ENCODE measurements at places on chromosomes 12 and 14. TPM values are rescaled to one million over a fixed set of nuclear protein-coding genes. Genes with fewer than 3 reads are reported as not detected.

DNA sequence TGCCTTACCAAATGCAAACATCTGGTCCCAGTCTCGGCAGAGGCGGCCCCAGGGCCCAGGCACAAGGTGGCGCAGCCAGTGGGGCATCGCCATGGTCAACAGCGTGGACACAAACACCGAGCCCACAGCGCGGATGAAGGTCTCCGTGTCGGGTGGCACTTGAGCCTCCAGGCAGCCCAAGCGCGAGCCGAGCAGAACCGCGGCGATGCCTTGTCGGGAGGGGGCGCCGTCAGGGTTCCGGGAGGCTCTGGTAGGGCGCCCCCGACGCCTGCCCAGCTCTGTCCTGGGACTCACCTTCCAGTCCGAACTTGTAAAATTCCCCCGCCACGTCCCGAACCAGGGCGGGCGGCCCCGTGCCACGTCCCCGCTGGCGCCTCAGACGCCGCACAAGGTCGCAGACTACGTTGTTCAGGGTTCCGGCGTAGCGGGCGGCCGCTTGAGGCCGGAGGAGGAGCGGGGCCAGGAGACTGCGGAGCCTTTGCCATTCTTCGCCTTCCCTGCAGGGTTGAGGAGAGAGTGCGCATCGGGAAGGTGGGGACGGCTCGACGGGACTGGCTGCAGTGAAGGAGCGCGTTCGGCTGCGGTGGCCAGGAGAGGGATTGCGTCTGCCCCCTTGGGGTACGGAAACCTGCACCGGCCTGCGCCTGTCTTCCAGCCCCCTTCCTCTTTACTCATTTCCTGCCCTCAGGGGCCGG, 1.7 kb downstream of the CYP27B1 start:
- H3K27ac ChIP-seq = no peak overlapping the region
- no peaks in the 10 kb centered on the region for H3K4me1 ChIP-seq
- no peak overlapping the region for H3K4me3 ChIP-seq

- H3K4me1 ChIP-seq = no peaks in the 10 kb centered on the region
- H3K36me3 ChIP-seq = no peaks in the 10 kb centered on the region
- no peaks in the 10 kb centered on the region for H3K27me3 ChIP-seq
- no peak for DNase-seq
Observed at GRCh38 chr12:66663611-66664010, 15.3 kb downstream of the GRIP1 start.

GRCh38 chr12:31234955-31235867, 90.7 kb downstream of the SINHCAF start:
- no peak overlapping the region for H3K27ac ChIP-seq
- no peaks in the 10 kb centered on the region for H3K36me3 ChIP-seq
- no peak overlapping the region for H3K4me3 ChIP-seq
- H3K27me3 ChIP-seq = no peaks in the 10 kb centered on the region

KRT77 gene
- not detected for total RNA-seq

FAM181A gene
- not detected for total RNA-seq

DNA sequence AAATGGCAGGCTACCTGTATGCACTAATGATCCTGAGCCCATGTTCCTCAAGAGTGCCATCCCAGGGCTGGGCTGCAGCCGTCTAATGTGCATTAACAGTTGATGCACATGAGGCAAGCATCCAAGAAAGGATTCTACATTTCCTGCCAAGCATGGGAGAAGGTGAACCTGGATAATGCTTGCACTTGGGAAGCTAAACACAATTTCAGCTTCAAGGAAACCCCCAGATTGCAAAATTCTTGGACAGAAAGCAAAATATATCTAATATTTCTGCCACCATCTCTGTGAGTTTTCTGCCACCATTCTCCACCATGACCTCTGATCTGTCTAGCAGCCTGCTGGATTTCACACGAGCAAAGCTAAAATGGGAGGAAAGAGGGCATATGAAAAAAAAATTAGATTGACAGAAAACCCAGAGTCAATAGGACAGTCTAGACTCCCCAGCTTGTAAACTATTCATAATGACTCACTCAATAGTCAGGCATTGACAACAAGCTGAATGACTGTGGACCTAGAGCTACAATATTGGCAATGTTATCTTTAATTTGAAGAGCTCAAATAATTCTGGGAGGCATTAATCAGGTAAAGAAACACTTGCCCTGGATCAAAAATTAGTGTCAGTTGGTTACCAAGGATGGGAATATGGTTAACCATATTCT, 91.9 kb upstream of the BCL2L14 start:
- H3K4me1 ChIP-seq = no peaks in the 10 kb centered on the region
- DNase-seq = no peak
- no peak overlapping the region for H3K4me3 ChIP-seq
- H3K27me3 ChIP-seq = no peaks in the 10 kb centered on the region

DNA sequence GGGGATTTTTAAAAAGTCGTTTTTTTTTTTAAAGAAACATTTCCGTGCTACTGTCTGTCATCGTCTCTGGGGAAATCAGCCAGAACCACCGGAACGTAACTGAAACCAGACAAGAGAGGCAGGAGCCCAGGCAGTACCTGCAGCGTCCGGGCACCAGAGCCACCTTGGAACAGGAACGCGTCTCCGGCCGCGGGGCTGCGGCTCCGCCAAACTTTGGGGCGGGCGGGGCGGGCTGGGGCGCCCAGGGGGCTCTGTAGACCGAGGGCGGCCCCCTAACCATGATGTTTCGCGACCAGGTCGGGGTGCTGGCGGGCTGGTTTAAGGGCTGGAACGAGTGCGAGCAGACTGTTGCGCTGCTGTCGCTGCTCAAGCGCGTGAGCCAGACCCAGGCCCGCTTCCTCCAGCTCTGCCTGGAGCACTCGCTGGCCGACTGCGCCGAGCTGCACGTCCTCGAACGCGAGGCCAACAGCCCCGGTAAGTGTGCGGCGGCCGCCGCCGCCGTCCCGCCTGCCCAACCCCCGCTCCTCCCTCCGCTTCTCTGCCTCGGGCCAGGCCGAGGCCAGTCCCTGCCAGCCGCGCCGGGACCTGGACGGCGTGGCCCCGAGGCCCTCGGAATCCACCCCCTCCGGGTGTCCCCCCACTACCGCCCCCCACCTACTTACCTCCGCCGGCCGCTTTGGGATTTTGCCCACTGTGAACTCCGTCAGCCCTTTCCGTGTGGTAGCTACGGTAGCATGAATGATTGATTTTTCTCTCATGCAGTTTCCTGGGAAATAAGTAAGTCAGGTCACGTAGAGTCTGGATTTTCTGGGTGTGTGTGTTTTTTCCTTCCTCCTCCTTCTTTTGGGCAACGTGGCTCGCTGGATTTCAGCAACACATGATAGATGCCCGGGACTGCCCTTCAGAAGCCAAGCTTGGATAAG, 972 bp downstream of the SAMD4A start:
- H3K27me3 ChIP-seq = no peaks in the 10 kb centered on the region
- H3K4me3 ChIP-seq = peak overlapping the region; percentile 98
- DNase-seq = peak; percentile 85

DNA sequence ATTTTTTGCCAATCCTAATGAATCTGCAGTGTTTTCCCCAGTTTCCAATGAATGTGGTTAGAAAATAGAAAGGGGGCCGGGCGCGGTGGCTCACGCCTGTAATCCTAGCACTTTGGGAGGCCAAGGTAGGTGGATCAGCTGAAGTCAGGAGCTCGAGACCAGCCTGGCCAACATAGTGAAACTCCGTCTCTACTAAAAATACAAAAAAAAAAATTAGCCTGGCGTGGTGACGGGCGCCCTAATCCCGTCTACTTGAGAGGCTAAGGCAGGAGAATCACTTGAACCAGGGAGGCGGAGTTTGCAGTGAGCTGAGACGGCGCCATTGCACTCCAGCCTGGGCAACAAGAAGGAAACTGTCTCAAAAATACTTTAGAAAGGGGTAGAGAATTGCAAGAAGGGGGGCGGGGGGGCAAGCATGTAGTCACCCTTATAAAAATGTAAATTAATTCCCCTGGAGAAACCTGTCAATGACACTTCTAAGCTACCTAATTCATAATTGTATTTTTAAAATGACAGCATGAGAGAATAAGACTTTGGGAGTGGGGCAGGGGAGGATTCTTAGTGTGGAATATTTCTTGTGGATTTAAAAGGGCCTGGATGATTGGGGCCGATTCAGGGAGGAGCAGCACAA, 1.7 kb downstream of the KLHDC2 start:
- H3K27me3 ChIP-seq = no peaks in the 10 kb centered on the region
- H3K27ac ChIP-seq = no peak overlapping the region
- H3K36me3 ChIP-seq = no peaks in the 10 kb centered on the region
- H3K4me1 ChIP-seq = peaks cover 3% of the 10 kb centered on the region
- peak overlapping the region; percentile 95 for H3K4me3 ChIP-seq
- DNase-seq = no peak

DNA sequence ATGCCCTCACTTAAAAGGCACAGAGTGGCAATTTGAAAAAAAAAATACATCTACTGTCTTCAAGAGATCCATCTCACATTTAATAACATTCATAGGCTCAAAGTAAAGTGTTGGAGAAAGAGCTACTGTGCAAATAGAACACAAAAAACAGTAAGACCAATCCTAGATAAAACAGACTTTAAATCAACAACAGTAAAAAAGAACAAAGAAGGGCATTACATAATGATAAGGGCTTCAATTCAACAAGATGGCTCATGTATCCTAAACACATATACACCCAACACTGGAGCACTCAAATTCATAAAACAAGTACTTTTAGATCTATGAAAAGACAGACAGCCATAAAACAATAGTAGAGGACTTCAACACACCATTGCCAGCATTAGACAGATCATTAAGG, 93.6 kb upstream of the PCED1B start:
- H3K27me3 ChIP-seq = no peaks in the 10 kb centered on the region
- H3K4me1 ChIP-seq = no peaks in the 10 kb centered on the region
- no peak for DNase-seq
- no peak overlapping the region for H3K4me3 ChIP-seq

GRCh38 chr14:92866901-92867865, 55.8 kb upstream of the CHGA start:
- no peaks in the 10 kb centered on the region for H3K4me1 ChIP-seq
- no peaks in the 10 kb centered on the region for H3K27me3 ChIP-seq
- H3K4me3 ChIP-seq = no peak overlapping the region
- DNase-seq = no peak
- H3K27ac ChIP-seq = no peak overlapping the region
- H3K36me3 ChIP-seq = no peaks in the 10 kb centered on the region

TBC1D30 gene
- 9.7 TPM for total RNA-seq

GRCh38 chr14:100350986-100351385, 27.8 kb downstream of the SLC25A47 start:
- no peaks in the 10 kb centered on the region for H3K27me3 ChIP-seq
- H3K4me3 ChIP-seq = no peak overlapping the region
- H3K4me1 ChIP-seq = no peaks in the 10 kb centered on the region
- H3K36me3 ChIP-seq = peaks cover 9% of the 10 kb centered on the region
- no peak for DNase-seq

GRCh38 chr14:24925771-24926374, 124.1 kb downstream of the STXBP6 start:
- H3K4me1 ChIP-seq = no peaks in the 10 kb centered on the region
- no peak overlapping the region for H3K4me3 ChIP-seq
- H3K27ac ChIP-seq = no peak overlapping the region
- no peaks in the 10 kb centered on the region for H3K27me3 ChIP-seq
- DNase-seq = no peak

GRCh38 chr14:92955381-92955780, 32.4 kb downstream of the CHGA start:
- no peak for DNase-seq
- H3K27me3 ChIP-seq = no peaks in the 10 kb centered on the region
- H3K27ac ChIP-seq = no peak overlapping the region
- H3K4me3 ChIP-seq = no peak overlapping the region
- no peaks in the 10 kb centered on the region for H3K4me1 ChIP-seq

DNA sequence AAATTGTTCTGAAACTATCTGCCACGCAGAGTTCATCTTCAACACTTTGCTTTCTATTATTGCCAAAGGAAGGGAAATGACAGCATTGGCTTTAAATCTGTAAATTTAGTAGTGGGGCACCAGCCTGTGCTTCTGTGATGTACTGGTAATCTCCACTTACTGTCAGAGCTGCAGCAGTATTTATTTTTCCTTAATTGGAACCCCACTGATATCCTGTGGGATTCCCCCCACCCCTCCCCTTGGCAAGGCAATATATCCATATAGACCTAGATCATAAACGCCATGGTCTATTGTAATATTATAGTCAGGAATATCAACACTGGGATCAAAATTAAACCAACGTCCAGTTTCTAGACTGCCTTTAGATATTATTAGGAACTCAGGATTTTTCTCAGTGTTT, 96.7 kb downstream of the RMST start:
- no peak overlapping the region for H3K4me3 ChIP-seq
- no peak overlapping the region for H3K27ac ChIP-seq
- no peaks in the 10 kb centered on the region for H3K4me1 ChIP-seq
- H3K27me3 ChIP-seq = no peaks in the 10 kb centered on the region

DNA sequence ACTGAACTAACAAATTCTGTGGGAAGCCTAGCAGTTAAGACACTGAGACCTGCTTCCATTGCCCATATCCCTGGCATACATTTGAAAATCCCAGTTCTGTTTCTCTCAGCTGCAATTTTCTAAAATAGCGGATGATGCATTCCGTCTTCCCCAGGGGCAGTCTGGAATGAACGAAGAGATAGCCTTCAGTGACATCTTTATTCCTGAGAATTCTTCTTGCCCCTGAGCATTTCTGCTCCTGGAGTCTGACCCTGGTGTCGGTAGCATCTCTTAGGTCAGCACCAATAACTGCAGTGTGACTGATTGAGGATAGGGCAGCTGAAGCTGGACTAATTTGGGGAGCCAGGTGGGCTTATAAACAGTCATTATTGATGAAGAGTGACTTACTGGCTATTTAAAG, 552.5 kb downstream of the DIO2 start:
- no peak for DNase-seq
- H3K4me1 ChIP-seq = no peaks in the 10 kb centered on the region

- H3K4me1 ChIP-seq = no peaks in the 10 kb centered on the region
- no peaks in the 10 kb centered on the region for H3K27me3 ChIP-seq
- no peaks in the 10 kb centered on the region for H3K36me3 ChIP-seq
- no peak overlapping the region for H3K4me3 ChIP-seq
Observed at GRCh38 chr12:128025589-128026245, 241.3 kb upstream of the TMEM132C start.

PTCSC3 gene
- total RNA-seq = not detected

GRCh38 chr12:103250487-103250886, 245.3 kb downstream of the C12orf42 start:
- no peaks in the 10 kb centered on the region for H3K27me3 ChIP-seq
- no peak overlapping the region for H3K27ac ChIP-seq
- H3K4me1 ChIP-seq = no peaks in the 10 kb centered on the region
- H3K36me3 ChIP-seq = no peaks in the 10 kb centered on the region

GRCh38 chr12:129145381-129145780, 292.1 kb downstream of the GLT1D1 start:
- no peak overlapping the region for H3K27ac ChIP-seq
- no peak overlapping the region for H3K4me3 ChIP-seq
- H3K36me3 ChIP-seq = no peaks in the 10 kb centered on the region
- no peaks in the 10 kb centered on the region for H3K4me1 ChIP-seq
- no peaks in the 10 kb centered on the region for H3K27me3 ChIP-seq
- DNase-seq = no peak

KRT72 gene
- total RNA-seq = not detected

MNAT1 gene
- 38.2 TPM for total RNA-seq

- H3K27me3 ChIP-seq = no peaks in the 10 kb centered on the region
- H3K4me3 ChIP-seq = no peak overlapping the region
- no peak overlapping the region for H3K27ac ChIP-seq
- no peaks in the 10 kb centered on the region for H3K36me3 ChIP-seq
- no peak for DNase-seq
Observed at GRCh38 chr12:85006206-85006605, 29.9 kb downstream of the TSPAN19 start.

All from aorta (tissue), 5 donors.